Activated CD4-positive, alpha-beta T cell treated with anti-CD3 and anti-CD28 coated beads, Interleukin-2, amount 10 ng/mL, durations not matched to agents 7 days and 5 days (primary cell): ENCODE measurements at places on chromosomes 7 and 10. TPM values are rescaled to one million over a fixed set of nuclear protein-coding genes. Genes with fewer than 3 reads are reported as not detected.
A peak's percentile ranks its signal among the peaks of the same experiment; 100 is the strongest.

The PILRA gene
- 2.7 TPM for total RNA-seq

The ACBD7 gene
- total RNA-seq: 9.2 TPM

The IDI2 gene
- not detected for total RNA-seq

The MSMB gene
- total RNA-seq: not detected

The PURB gene
- 22.9 TPM for total RNA-seq

- no peak overlapping the region for H3K4me3 ChIP-seq
- DNase-seq: no peak
- no peaks in the 10 kb centered on the region for H3K27me3 ChIP-seq
Measured at GRCh38 chr10:92502296-92502808, 71.5 kb downstream of the IDE start.

GRCh38 chr7:98202367-98203195 lies 8.7 kb upstream of the BHLHA15 start:
- peak overlapping the region; percentile 93 for H3K27ac ChIP-seq
- peaks cover 50% of the 10 kb centered on the region for H3K4me1 ChIP-seq
- peaks cover 44% of the 10 kb centered on the region for H3K36me3 ChIP-seq
- H3K27me3 ChIP-seq: no peaks in the 10 kb centered on the region
- peak overlapping the region; percentile 68 for H3K4me3 ChIP-seq
- DNase-seq: peak; percentile 83
